ENCODE measurements at places on chromosomes 12 and 14.

DNA sequence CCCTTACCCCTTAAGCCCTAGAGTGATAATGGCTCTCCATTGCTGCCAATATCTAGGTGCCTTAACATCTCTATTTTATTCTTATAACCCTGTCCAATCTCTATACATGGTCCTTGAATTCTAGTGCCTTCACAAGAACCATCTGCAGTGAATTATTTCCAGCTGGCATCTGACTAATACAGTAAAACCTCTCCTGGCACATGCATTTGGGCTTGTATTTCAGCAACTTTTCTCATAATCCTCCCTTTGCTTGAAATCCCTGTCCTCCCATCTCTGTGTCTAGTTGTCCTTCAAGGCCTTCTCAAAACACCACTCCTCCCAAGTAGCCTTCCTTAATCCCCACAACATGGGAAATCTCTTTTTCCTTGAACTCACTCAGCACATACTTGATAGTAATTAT is 14.2 kb upstream of the HMGA2 start:
- no peak for DNase-seq

DNA sequence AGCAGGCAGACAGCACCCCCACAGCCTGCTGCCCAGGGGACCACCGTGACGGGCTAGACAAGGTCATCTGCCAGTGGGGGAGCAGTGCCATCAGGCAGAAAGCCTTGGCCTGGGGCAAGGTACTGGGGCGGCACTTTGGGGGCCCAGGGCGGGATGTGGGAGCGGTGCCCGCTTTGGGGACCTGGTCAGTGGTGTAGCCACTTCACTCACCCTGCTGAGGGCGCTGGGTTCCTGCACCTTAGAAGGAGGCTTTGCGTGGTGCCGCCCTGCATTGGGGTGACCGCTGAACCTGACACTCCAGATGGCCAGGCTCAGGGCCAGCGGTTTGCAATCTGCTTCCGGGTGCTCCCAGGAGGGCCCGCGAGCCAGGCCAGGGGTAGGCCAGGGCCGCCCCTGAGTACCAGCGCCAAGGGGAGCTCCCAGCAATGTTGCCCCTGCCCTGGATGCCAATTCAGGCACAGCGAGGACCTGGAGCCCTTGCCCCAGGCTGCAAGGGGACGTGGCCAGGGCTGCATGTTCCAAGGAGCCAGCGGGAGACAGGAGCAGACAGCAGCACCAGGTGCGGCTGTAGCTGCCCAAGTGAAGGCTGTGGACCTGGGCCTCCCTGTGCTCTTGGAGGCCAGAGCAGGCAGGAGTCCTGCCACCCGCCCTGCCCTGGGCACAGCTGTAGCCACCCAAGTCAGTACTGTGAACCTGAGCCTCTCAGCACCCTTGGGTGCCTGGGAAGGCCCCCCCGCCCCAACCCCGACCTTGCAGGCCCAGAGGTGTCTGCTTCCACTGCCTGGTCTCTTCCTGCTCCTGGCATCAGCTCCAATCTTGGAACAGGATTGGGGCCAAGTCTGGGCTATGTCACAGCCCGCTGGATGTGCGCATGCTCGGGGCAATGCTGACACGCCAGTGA is 550.7 kb downstream of the SLC6A15 start:
- no peak for DNase-seq

GRCh38 chr12:30945443-30946164 is 19.1 kb downstream of the TSPAN11 start:
- no peak for DNase-seq

DNA sequence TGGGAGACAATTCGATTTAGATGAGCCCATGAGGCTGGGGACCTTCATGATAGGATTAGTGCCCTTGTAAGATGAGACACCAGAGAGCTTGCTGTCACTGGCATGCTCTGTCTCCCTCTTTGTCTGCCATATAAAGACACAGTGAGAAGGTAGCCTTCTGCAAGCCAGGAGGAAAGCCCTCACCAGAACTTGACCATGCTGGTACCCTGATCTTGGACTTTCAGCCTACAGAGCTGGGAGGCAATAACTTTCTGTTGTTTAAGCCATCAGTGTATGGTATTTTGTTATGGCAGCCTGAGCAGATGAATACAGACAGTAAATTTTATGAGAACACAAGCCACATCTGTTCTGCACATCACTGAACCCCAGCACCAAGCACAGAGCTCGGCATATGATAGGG is 38.1 kb upstream of the RASSF3 start:
- no peak for DNase-seq

GRCh38 chr12:63906876-63907275 is 62.4 kb downstream of the SRGAP1 start:
- DNase-seq: no peak
